PC-9 (cell line): ENCODE measurements at places on chromosomes 6 and 20.
A peak's percentile ranks its signal among the peaks of the same experiment; 100 is the strongest.

GRCh38 chr6:36244641-36245280, 25.1 kb upstream of the PNPLA1 start:
- DNase-seq, result no peak

GRCh38 chr20:4813863-4814695, 92.4 kb downstream of the PRND start:
- DNase-seq, result no peak

GRCh38 chr6:42025066-42025844, 25.1 kb upstream of the TAF8 start:
- DNase-seq, result no peak

DNA sequence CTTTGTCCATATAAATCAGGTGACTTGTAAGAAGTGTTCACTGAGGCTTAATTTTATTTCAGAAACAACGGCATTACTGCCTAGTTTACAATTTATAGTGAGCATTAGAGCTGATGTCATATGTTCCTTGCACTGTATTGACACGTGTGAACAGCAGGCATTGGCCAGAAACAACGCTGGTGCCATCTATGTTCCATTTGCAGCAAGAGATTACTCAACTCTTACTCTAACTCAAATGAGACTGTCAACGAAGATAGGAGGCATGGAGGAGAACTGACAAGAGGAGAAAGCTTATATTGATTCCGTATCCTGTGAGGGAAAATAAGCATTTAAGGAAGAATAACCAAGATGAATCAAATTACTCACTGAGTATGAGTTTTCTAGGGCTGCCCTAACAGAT, 48.4 kb downstream of the MTFR2 start:
- no peak for DNase-seq

- DNase-seq, result no peak
Observed at GRCh38 chr6:75842191-75842590, 93.2 kb downstream of the MYO6 start.

- DNase-seq, result no peak
Observed at GRCh38 chr6:5752391-5752680, 254.4 kb downstream of the NRN1 start.

DNA sequence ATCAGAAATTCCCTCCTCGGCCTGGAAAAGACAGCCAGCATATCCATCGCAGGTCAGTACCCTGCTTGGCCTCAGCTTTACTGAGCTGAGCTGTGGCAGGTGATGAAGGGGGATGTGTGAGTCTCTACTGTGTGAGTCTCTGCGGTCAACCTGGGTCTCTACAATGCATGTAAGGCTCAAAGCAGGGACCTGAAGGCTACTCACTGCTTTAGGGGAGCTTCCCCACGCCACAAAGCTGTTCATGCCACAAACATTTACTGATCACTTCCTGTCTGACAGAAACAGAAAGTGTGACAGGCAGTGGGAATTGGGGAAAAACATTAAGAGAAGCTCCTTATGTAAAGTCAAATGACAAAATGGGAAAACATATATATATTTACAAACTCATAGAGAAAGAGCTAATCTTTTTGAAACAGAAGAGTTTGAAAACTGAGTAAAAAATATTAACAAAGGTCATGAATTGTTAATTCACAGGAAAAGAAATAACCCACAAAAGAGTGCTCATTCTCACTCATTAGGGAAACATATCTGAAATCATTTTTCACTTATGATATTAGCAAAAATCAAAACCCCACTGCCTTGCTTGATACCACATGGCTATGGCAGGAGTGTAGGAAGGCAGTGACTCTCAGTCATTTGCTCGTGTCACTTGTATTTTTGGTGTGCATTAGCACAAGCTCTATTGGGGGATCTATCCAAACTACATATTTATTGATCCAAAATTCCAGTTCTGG, 5.8 kb downstream of the BTN3A3 start:
- DNase-seq, result no peak

GRCh38 chr20:18048176-18048575, 9.5 kb downstream of the OVOL2 start:
- DNase-seq, result no peak

DNA sequence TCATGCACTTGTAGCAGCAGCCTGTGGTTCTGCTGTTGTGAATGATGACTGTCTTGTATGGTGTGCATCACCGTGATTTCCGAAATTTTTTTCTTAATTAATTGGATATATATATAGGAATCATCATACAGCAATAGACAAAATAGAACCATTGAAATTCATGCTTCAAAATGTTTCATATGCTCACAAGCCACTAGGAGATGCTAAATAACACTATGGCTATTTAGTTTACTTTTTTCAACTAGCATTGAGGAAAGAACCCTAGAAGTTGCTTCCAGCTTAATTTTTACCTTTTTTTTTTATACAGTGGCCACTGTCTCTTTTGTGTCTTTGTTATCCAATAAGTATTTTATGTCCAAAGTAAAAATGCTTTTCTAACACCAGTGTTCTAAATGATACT, 485.4 kb downstream of the CDKAL1 start:
- no peak for DNase-seq

DNA sequence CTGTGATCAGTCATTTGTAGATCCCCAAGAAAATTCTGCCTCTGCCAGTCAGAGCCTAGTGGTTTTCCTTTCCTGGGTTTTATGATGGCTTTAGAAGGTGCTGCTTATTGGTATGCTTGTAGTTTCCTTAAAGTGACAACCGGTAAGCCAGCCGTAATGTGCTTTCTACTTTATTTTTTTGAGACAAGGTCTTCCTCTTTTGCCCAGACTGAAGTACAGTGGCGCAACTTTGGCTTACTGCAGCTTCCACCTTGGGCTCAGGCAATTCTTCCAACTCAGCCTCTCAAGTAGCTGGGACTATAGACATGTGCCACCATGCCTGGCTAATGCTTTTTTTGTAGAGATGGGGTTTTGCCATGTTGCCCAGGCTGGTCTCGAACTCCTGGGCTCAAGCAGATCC, 23.5 kb downstream of the MCM8 start:
- no peak for DNase-seq

DNA sequence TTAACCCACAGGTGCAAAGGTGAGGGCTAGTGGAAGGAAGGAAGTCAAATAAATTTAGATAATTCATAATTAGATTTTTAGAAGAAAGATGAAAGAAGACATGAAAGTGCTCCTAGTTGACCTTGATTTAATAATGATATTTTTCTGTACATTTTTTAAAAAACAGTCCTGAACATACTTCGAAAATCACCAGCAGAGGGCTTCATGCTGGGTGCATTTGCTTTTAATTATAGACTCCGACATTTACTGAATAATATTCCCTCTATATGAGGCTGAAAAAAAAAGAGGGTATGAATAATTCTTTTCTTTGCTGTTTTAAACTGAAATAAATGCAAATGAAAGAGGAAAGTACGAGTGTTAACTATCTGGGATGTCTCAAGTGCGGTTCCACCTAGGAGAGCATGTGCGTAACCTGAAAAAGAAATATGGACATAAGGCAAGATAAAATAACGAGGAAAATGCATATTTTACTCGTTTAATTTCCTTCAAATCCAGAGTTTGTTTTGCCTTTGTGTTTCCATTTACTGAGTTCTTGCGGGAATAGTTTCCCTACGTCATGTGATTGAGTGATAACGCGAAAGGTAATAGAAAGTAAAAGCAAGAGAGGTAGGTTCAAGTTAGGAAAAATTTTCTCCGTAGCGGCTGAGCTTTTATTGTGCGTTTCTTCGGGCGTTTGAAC, 3.1 kb upstream of the TFAP2B start:
- no peak for DNase-seq

- DNase-seq, result no peak
Observed at GRCh38 chr6:30152016-30152673, 8.9 kb downstream of the TRIM10 start.

DNA sequence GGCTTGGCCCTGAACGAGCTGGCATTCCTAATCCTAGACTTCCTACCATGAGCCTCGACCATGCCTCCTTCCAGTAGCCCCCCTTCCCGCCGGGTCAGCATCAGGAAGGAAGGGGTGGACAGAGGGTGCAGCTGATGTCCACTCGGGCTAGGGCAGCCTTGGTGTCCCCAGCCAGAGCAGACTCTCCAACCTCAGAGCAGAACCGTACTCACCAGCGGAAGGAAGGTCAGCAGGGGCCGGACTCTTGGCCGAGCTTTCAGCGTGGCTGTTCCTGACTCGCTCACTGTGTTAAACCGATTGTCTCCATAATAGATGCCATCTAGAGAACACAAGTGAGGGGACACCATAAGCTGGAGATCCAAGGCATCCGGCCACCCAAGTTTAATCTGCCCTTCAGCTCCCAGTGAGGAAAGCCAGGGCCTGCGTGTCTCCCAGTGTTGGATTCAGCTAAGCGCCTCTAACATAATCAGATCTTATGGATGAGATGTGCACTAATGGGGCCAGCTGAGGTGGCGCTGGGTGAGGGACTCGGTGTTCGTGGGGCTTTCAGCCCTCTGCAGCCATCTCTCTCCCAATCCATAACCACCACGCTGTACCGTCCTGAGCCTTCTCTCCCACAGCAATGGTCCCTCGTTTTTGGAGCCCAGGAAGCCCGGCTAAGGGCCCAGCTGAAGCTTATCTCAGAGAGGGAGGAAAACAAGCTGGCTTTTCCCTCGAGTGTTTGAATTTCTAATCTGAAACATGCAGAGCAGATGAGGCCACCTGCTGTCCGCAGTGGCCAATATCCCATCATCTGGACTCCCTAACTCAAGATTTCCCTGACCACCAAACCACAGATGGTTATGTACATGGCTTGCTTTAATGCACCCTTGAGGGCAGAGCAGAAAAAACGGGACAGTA, 13.7 kb downstream of the C6orf132 start:
- DNase-seq, result no peak

- DNase-seq, result no peak
Observed at GRCh38 chr6:168554472-168554871, 113.5 kb downstream of the SMOC2 start.

DNA sequence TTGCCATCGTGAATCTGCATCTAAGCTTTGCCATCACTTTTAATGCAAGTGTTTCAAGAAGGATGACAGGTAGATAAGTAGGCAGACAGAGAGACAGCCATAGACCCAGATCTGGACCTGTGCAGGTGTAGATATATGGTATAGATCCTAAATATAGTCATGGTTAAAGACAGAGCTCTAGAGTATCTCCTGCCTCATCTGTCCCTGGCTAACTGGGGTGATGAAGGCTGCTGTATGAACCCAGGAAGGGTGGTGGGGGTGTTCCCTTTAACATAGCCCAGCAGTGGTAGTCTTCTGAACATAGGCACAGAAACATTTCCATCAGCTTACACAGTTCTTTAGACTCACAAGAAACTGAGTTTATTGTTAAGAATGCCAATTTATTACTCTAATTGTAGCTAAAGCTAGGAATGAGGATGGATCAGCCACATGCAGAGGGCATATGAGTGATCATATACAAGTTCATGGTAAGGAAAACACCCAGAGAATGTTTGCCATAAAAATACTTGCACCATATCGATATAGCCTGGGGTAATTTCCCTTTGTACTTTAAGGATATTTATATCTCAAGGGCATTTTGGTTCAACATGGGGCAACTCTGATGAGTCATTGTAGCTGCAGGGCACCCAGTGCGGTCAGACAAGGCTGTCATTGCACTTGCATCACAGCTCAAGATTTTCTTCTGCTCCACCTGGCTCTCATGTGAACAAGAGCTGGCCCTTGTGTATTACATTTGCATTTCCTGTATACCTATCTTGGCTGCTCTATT, 587.2 kb downstream of the EPM2A start:
- peak; percentile 92 for DNase-seq

DNA sequence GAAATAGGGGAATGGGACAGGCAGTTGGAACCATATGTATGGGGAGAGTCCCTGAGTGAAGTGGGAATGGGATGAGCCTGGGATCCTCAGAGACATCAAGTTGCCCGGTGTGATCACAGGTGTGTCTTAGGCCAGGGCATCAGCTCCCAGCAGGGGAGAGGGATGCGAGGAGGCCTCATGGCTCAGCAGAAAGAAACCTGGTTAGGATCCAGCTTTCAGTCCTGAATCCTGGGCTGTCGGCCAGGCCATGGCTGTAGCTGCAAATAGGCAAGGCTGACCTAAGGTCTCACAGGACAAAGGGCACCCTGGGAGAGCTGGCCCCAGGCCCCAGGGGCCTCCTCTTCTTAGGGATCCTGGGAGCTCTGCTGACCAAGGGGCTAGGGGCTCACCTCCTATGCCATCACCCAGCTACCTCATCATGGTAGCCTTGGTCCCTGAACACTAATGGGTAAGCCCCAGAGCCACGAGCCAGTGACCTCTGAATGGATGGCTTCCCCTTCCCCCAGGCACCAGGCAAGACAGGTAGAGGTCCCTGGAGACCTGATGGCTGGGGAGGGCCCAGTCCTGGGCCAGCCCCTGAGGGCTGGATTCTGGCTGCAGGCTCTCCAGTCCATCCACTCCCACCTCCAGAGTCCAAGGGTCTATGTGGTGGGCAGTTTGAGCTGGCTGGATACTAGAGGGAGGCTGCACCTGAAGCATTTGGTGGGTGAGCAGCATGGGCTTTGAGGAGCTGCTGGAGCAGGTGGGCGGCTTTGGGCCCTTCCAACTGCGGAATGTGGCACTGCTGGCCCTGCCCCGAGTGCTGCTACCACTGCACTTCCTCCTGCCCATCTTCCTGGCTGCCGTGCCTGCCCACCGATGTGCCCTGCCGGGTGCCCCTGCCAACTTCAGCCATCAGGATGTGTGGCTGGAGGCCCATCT, at the start of gene SLC22A7:
TSS of gene SLC22A7 (plus strand) at position 617 of the 921 bp plus-strand sequence. CDS start at position 716, 99 bp downstream.
- no peak for DNase-seq

DNA sequence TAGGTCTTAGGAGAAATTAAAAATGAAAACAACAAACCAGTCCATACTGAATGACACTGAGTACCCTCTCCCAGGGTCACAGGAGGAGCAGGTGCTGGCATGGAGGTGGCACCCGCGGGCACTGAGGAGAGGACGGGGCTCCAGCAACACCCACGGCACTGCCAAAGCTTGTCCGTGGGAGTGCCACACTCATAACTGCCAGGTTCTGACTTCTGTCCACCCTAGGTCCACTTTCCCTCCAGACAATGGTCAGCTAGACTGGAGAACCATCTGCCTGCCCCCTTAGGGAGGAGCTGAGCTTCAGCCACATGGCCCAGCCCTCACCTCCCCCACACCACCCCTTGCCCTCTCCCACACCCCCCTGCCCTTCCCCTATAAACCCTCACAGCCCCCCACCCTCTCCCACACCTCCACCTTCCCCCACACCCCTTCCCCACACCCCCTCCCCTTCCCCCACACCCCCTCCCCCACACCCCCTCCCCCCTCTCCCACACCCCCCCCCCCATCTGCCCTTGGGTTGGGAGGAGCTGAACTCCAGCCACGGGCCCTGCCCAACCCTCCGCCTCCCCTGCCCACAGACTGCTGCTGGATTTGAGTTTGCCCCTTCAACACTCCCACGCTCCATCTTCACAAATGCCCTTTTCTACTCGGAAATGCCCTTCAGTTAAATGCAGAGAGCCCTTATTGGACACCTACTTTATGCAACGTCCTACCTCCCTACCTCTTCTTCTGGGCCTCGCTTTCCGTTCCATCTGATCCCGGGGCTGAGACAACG, 129.6 kb downstream of the TAF4 start:
- no peak for DNase-seq
